ENCODE measurements at places on chromosomes 5 and 9.

DNA sequence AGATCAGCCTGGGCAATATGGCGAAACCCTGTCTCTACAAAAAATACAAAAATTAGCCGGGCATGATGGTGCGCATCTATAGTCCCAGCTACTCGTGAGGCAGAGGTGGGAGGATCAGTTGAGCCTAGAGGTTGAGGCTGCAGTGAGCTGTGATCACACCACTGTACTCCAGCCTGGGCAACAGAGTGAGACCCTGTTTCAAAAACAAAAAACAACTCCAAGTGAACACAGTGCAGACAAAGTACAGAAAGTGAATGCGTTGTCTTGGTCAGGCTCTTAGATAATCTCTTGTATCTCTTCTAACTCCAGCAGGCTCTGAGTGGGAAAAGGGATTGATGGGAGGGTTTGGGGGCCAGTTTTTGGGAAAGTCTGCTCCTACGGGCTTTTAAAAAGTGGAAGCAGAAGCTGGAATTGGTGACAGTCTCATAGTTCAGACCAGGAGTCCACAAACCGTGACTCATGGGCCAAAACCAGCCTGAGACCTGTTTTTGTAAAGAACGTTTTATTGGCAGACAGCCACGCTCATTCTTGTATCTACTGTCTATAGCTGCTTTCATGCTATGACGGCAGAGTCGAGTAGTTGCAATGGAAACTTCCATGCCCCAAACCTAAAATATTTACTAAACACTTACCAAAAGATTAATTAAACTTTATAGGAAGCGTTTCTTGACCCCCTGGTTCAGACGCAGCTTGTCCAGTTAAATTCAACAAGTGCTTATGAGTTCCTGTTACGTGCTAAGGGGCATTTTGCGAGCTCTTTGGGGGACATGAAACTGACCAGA is 32.9 kb downstream of the NDST1 start:
- ATAC-seq: no peak

DNA sequence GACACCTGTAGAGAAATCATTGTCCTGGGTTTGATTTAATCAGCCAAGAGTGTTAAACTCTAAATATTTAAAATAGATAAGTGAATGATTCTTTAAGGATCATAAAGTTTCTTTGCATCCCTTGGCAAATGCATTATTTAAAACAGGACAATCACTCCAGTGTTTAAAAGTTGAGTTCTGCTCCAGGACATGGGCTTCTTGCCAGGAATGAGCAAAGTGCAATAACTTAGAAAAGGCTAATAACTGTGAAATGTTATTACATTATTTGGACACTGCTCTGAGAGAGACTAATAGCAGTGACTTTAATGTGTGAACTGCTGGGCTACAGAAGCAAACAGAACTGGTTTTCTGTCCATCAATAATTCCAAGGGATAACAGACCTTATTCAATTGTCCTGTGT is 283.3 kb downstream of the GABRB2 start:
- no peak for ATAC-seq

GRCh38 chr5:117889596-117889995 is 1098.8 kb downstream of the DTWD2 start:
- no peak for ATAC-seq

DNA sequence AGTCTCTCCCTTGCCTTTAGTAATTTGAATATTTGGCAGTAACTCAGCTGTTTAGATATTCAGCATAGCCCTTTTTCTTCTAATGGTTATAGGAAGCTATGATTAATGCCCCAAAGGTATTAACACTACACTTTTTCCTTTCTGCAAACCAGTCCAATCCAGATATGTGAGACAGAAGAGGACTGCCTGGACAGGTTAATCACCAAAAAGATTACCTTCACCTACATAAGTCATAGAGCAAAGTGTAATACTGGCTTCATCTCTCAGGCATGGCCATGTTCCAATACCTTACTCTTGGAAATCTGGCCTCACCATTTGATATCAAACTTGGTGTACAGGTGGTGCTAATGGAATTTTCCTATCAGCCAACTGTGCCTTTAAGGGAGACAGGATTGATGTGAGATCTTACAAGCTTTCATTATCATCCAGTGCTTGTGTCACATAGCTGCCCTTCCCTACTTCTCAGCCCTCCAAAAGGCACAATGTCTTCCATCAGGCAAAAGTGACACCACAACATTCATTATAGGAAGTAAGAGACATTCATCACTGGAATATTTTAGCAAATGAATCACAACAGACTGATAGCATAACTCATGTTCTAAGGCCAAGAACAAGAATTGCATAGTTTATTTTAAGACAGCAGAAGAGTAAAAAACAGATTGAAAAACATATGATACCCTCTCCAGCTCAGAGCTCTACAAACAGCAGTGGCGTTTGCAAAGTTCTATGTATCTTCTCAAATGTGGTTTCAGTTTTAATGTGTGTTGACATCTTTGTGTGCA is 91.2 kb upstream of the PAM start:
- ATAC-seq: no peak

GRCh38 chr5:10077791-10078545 is 171.7 kb downstream of the ATPSCKMT start:
- ATAC-seq: no peak

DNA sequence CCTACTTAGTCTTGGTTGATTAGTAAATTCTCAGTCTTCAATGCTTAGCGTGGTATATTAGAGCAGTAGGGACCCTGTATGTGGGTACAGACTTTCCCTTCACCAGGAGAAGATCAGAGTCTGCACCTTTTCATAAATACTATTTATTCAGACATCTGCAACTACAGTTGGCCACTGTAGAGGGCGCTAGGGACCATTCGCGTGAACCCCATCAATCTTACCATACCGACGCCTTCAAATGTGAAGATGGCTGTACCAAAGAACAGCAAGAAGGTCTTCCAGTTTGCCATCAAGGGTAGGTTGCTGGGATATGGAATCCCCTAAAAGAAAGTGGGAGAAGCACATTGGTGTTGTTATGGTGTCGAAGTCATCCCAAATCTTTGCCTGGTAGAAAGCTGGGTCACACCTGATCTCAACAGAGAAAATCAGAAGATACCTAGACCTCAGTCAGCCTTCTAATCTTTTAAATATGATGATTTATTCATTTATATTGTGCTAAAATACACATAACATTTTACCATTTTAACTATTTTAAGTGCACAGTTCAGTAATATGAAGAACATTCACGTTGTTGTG is 19.1 kb downstream of the SLC36A3 start:
- no peak for ATAC-seq

DNA sequence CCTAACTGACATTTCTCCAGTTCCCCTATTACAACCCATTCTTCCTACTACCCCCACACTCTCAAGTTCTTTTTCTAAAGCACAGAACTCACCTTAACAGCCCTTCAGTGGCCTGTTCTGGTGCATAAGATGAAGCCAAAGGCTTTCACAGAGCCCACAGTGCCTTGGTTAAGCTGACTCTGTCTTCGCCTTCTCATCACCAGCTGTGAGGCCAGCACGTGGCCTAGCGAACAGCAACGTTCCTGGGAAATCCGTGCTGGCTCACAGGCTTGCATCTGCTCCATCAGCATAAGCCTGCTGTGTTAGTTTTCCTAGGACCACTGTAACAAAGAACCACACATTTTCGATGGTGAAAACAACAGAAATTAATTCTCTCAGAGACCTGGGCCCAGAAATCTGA is 67.9 kb upstream of the LPAR1 start:
- ATAC-seq: no peak

DNA sequence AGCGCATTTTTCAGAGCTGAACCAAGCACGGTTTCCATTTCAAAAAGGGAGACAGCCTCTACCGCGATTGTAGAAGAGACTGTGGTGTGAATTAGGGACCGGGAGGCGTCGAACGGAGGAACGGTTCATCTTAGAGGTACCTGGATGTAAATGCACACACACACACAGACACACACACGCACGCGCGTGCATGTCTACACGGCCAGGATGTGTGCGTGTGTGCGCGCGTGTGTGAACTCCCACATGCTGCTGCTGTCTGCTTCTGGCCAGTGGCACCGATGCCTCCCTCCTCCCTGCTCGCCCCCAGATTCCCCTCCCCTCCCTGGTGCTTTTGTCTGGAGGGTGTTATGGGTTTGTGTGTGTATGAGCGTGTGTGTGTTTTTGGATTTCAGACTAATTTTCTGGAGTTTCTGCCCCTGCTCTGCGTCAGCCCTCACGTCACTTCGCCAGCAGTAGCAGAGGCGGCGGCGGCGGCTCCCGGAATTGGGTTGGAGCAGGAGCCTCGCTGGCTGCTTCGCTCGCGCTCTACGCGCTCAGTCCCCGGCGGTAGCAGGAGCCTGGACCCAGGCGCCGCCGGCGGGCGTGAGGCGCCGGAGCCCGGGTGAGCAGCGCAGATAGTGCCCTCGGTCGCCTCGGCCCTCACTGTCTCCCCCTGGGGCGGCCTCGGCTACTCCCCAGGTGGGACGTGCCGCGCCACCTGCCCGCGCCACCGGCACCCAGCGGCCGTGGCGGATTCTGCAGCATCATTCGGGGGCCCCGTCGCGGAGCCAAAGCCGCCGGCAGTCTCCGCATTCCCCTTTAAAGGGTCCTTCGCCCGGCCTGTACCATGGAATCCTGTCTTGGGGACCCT is at the start of gene NTRK2:
Gene NTRK2, plus strand, starts transcription at position 442 of the 850 bp plus-strand sequence. CDS start 1,020 bp downstream, outside the sequence.
- ATAC-seq: peak; percentile 25

DNA sequence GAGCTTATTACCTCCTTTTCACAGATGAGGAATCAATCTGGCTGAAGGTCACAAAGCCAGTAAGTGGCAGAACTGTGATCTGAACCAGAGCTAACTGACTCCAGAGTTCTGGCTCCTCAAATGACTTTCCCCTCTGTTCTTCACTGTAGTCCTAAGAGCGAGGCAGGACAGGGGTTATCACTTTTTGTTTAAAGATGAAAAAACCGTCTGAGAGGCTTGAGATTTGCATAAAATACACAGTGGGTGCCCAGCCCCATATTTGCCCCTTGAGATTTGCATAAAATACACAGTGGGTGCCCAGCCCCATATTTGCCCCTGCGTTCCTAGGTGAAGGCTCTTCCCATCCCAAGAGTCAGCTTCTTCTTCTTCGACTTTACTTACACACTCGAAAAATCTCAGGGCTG is 667 bp downstream of the FBXO10 start:
- peak; percentile 86 for ATAC-seq

DNA sequence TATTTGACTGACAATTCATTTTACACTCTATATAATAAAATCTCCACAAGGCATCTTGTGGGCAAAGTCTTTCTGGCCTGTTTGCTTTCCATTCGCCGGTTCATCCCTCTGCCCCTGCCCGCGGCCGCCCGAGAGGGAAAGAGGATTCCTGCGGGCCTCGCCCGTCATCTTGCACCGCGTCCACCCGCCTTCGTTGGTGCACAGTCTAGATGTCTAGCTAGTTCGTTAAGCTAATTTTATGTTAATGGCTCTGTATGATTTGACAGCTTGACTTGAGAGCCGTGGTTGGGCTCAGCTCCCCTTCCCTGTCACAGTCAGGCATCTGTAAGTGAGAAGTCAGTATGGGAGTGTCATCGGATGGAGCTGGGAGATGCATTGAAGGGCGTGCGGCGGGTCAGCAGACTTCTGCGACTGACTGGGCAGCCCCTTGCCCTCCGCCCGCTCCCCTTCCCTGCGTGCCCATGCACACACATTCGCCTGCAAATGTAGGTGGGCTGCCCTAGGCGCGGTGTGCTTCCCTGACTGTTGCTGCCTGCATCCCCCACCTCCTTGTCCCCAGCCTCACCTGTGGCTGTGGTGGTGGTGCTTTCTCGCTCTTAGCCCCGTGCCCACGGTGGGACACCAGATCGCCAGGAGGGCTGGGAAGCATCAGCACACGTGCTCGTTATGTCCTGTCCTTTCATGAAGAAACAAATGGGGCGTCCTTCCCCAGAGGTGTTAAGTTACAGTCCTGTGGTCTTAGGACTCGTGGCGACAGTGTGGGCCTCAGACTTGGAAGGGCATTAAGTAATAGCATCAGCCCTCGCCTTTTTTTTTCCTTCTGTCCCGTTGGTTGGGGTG is 25.9 kb upstream of the PRDM12 start:
- no peak for ATAC-seq

GRCh38 chr5:88140396-88140855 is 128.2 kb downstream of the TMEM161B start:
- ATAC-seq: no peak

DNA sequence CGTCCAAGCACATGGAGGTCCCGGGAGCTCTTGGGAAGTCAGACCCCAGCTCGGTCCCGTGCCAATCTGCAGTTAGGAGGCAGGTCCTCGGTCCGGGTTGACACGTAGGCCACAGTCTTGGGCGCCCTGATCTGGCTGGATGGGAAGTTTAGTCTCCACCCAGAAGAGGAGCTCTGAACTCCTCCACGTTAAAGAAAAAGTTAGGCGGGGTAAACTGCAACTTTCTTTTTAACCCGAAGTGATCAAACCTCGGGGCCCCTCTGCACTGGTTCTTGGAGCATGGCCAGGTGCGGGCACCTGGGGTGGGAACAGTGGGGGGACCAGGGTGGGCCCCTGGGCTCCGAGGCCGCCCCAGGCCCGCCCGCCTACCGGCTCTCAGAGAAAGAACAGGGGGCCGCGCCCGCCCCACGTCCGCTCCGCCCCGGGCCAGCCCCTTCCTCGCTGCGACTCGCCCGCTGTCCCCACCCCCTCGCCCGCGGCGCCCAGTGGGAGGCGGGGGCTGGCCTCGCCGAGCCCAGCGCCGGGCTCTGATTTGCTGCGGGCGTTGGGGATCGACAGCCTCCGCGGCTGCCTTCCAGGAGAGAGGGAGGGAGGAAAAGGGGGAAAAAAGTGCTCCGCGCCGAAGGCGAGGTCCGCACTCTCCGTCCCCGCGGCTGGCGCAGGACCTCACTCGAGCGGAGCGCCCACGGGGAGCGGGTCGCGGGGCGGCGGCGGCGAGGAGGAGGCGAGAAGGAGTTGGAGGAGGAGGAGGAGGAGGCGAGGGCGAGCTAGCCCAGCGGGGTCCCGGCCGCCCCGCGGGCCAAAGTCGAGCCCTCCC is at the start of gene COL5A1:
Gene COL5A1, plus strand, starts transcription at position 631 of the 817 bp plus-strand sequence. CDS start 385 bp downstream, outside the sequence.
- ATAC-seq: peak; percentile 46

DNA sequence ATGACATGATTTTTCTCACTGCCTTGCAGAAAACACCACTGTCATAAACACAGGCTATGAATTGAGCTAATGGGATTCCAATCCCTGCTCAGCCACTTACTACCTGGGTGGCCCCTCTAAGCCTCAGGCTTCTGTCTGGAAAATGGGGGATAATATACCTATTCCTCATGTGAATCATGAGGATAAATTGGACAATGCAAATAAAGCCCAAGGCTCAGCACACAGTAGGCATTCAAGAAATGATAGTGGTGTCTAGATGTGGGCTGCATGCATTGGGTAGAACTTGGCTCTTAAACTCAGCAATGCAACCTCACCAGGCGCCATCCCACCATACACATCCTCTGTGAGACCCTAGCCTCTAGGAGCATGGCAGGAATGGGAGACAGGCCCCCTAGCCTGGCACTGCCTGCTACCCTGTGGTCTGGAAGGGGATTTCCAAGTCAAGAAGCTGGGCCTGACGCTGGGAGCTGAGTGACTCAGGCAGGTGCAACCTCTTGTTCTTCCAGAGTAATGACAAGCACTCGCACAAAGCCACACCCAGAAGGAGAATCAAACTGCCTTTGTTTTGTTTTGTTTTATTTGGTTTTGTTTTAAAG is 2.3 kb upstream of the TNIP1 start:
- no peak for ATAC-seq

GRCh38 chr5:101390151-101390908 is 487.2 kb upstream of the ST8SIA4 start:
- no peak for ATAC-seq
